Activated CD8-positive, alpha-beta memory T cell treated with anti-CD3 and anti-CD28 coated beads for 4 hours (primary cell): ENCODE measurements at places on chromosomes 2 and 18.

DNA sequence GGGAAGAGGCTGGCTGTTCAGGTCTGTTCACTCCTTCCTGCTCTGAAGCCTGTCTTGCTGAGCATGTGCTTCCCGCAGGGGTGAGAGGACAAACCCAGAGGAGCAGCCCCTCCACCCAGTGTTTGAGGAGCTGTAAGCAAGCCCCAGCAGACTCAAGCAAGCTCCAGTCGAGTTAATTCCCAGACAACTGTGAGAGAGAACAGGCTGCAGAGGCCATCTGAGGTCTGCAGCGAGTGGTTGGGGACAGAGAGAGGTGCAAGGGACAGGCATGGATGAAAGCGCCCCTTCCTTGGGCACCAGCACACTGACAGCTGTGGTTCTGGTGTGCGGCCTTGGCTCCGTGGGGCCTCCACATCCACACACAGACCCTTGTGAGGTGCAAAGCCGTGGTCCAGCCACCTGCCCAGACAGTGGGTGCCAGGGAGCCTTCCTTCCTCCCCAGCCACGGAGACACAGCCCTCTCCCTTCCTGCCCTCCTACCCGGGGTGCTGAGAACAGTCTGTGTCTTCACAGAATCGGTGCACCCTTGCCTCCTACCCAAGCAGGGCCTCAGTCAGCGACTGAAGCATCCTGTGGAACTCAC lies 36.2 kb downstream of the MAL start:
- no peak for DNase-seq

GRCh38 chr2:164178835-164179465 lies 442.3 kb downstream of the GRB14 start:
- DNase-seq: no peak

DNA sequence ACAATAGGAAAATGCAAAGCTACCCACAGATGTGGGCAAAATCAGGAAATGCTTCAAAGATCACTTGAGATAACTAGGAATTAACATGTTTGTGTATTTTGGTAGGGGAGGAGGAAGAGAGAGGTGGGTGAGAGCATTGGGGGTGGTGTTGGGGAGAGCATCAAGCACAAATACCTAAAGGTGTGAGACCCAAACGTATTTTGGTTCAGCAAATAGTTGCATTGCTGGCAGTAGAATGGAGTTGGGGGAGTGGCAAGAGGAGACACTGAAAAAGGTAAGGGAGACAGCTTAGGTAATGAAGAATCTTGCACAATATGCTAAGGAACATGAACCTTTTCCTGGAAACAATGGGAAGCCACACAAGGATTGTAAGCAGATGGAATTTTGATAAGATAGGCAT lies 1.5 kb upstream of the PELI1 start:
- DNase-seq: no peak

- no peak for DNase-seq
These were observed 47.8 kb downstream of the HNMT start for GRCh38 chr2:138012082-138012481.
